ENCODE measurements at places on chromosomes 2 and 18.

DNA sequence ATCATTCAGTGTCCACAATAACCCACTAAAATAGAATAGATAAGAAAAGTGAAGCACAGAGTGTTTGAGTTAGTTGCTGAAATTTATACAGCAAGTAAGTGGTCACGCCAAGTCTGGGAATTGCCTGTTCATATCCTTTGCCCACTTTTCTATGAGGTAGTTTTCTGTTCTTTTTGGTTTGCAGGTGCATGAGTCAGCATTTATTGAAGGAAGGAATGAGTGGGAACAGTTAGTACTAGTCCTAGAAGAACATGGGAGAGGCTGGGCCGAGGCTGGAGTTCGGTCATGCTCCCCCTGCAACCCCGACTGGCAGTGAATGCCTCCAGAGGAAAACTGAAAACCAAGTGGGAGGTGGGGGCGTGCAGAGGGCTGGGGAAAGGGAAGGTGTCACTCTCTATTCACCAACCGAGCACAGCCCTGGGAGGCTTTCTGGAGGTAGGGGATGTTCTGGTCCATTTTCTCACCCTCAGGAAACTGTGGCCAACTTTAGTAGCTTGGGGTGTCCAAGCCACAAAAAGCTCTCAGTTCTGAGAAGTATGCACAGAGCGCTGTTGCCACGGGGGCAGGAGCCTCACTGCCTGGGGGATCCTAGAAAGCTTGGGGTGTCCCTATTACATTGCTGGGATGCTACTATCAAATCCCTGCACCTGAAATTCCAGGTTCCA, 41.4 kb downstream of the FOSL2 start:
- no peak for DNase-seq

DNA sequence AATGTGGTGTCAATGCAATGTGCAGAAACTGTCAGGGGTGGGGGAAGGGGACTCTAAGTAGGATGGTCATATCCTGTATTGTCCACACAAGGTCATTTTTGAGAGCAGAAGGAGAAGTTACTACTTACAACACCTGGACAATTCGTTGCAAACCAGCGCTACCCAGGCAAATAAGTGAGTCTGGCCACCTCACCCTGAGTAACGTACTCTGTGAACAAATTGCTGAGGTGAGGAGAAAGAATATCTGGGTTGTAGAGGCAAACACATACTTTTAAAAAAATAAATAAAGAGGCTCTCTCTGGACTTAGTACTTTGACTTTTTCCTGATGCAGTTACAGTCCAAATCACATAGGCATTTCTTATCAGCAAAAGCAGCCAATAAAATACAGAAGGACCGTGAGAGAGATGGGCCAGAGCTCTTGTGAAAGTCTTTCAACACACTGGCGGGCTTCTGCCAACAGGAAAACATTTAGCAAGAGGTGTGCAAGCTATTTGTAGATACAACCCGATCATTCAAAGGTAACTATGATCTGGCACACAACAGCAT, 268.2 kb upstream of the ID2 start:
- no peak for DNase-seq

DNA sequence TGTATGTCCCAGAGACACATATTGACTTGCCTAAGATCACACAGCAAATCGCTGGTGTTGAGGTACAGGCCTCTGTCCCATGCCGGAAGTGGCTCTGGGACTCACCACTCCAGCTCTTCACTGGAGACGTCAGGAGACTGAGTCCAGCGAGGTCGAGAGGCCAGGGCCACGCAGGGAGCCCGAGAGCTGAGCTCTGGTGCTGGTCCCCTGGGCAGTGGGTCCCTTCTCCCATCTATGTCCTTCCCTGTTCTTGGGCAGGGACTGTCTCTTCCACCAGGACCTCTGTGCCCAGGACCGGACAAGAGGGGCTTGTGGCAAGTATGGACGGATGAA, 62.4 kb upstream of the TWIST2 start:
- DNase-seq: no peak

DNA sequence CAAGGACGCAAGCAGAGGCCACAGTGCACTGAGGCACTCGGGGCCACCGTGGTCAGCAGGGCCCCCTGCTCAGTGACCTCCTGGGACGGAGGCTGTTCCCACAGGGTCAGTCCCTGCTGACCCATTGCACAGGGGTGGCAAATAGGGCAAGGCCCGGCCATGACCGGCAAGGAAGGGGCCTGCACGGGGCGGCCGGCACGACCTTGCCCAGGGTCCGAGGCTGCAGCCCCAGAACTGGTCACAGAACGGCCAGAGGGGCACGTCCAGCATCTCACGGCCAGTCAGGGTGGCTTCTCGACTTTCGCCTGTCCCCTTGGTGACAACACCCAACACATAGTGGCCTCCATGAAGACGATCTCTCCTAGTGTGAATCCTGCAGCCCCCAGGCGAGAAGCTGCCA, 27.6 kb upstream of the OTOS start:
- DNase-seq: no peak
